Pancreas (tissue), 10 donors: ENCODE measurements at places on chromosomes 13 and 19. TPM values are rescaled to one million over a fixed set of nuclear protein-coding genes. Genes with fewer than 3 reads are reported as not detected.

The ZNF429 gene
- 11.4 TPM for total RNA-seq

The CRX gene
- not detected for total RNA-seq

The KIR3DL1 gene
- not detected for total RNA-seq

The IQCN gene
- 5.6 TPM for total RNA-seq

The OSCAR gene
- 2.6 TPM for total RNA-seq

The SPACA4 gene
- not detected for total RNA-seq

The ATP4A gene
- total RNA-seq: 2.6 TPM

The ZIC2 gene
- total RNA-seq: not detected

The ISOC2 gene
- total RNA-seq: 13.0 TPM

The PSG7 gene
- total RNA-seq: not detected

The SERPINE3 gene
- not detected for total RNA-seq

- H3K36me3 ChIP-seq: peaks cover 3% of the 10 kb centered on the region
- peak; percentile 46 for DNase-seq
- H3K27ac ChIP-seq: no peak overlapping the region
- no peak overlapping the region for H3K4me3 ChIP-seq
- H3K27me3 ChIP-seq: no peaks in the 10 kb centered on the region
- no peaks in the 10 kb centered on the region for H3K4me1 ChIP-seq
Measured at GRCh38 chr13:32246468-32246867, 68.7 kb downstream of the ZAR1L start.

DNA sequence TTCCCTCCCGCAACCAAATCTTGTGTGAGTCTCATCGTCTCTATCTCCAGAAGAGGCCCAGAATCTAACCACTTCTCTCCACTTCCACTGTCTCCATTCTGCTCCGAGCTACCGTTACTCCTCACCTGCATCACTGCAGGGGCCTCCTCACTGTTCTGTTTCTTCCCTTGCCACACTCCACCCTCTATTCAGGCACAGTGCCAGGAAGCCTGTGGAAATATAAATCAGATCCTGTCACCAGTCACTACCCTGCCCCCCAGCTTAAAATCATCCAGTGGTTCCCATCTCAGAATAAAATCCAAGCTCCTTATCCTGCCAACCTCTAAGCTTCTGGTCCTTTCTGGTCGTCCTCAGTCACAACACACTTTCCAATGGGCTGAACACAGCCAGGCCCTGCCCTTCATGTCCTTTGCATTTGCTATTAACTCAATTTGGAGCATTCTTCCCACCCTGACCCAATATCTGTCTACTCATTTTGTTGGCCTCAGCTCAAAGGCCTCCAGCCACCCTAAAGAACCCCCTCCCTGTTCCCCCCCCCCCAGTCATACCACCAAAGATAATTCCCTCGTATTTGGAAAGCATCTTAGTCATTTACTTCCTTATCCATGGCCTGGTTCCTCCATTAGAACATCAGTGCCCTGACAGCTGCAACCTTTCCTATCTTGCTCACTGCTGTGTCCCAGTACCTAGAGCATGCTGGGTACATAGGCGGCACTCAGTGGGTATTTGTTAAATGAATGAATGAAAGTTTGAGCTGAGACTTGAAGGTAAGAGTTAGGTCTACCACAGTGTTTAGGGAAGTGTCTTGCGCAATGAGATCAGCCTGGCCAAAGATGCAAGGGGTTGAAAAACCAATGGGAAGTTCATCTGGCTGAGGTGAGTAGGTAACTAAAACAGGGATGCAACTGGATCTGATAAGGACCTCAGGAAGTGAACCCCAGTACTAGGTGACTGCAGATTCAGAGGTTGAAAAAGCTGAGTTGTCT is 24.4 kb downstream of the ZNF175 start:
- no peak for DNase-seq
- no peaks in the 10 kb centered on the region for H3K27me3 ChIP-seq
- H3K4me3 ChIP-seq: peak overlapping the region; percentile 53
- H3K36me3 ChIP-seq: no peaks in the 10 kb centered on the region
- H3K4me1 ChIP-seq: no peaks in the 10 kb centered on the region

GRCh38 chr13:97223711-97224541 is 1.8 kb downstream of the MBNL2 start:
- peaks cover 31% of the 10 kb centered on the region for H3K4me1 ChIP-seq
- H3K4me3 ChIP-seq: peak overlapping the region; percentile 35
- no peaks in the 10 kb centered on the region for H3K27me3 ChIP-seq

DNA sequence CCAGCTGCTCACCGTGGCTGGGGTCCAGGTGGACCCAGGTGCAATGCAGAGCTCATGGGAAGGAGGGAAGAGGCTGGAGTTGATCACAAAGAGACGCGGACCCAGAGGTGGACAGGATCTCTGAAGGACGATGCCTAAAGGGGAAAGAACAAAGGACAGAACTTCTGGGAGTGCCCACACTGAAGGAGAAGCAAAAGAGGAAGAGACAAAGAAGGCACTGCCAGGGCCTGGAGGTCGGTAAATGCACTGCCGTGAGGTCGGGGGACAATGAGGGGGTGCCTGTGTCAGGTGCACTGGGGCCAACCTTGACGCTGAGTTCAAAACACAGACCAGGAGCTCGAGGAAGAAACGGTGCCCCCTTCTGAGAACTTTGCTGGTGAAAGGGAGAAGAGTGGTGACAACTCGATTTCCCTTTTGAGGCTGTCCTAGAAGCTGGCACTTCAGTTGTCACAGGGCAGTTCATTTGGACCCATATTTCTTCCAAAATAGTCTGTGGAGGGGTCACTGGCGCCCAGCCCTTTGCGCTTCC is 55.6 kb downstream of the GJA3 start:
- no peak overlapping the region for H3K27ac ChIP-seq
- no peak overlapping the region for H3K4me3 ChIP-seq
- H3K36me3 ChIP-seq: no peaks in the 10 kb centered on the region

- no peak overlapping the region for H3K27ac ChIP-seq
- peak; percentile 70 for DNase-seq
- H3K4me3 ChIP-seq: no peak overlapping the region
- H3K4me1 ChIP-seq: no peaks in the 10 kb centered on the region
- H3K36me3 ChIP-seq: no peaks in the 10 kb centered on the region
- H3K27me3 ChIP-seq: no peaks in the 10 kb centered on the region
Measured at GRCh38 chr19:33430674-33431277, 57.3 kb downstream of the CEBPG start.

- H3K36me3 ChIP-seq: no peaks in the 10 kb centered on the region
- DNase-seq: no peak
- no peaks in the 10 kb centered on the region for H3K4me1 ChIP-seq
- H3K27ac ChIP-seq: no peak overlapping the region
Measured at GRCh38 chr13:41916173-41916954, 44.5 kb downstream of the VWA8 start.

DNA sequence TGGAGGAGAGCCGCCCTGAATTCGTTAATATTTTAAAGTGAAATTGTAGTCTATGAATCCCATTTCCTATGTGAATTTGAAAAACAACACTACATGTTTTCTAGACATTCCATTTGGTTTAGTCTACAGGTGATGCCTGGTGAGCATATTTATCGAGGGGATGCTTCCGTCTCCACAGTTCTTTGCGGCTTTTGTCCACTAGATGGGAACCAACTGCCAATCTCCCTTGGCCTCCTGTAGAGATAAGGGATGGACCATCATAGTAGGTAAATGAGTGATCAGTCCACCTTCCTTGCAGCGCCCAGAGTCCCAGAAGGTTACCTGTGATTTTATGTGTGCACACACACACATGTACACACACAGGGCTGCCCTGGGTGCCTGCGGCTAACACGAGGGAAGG is 289.8 kb upstream of the SOX21 start:
- no peaks in the 10 kb centered on the region for H3K36me3 ChIP-seq
- H3K27ac ChIP-seq: no peak overlapping the region
- no peak overlapping the region for H3K4me3 ChIP-seq
- no peak for DNase-seq
- no peaks in the 10 kb centered on the region for H3K4me1 ChIP-seq

- H3K27me3 ChIP-seq: no peaks in the 10 kb centered on the region
- H3K4me1 ChIP-seq: no peaks in the 10 kb centered on the region
- DNase-seq: no peak
- H3K4me3 ChIP-seq: no peak overlapping the region
- no peak overlapping the region for H3K27ac ChIP-seq
Measured at GRCh38 chr13:25085125-25085742, 10.7 kb upstream of the PABPC3 start.

DNA sequence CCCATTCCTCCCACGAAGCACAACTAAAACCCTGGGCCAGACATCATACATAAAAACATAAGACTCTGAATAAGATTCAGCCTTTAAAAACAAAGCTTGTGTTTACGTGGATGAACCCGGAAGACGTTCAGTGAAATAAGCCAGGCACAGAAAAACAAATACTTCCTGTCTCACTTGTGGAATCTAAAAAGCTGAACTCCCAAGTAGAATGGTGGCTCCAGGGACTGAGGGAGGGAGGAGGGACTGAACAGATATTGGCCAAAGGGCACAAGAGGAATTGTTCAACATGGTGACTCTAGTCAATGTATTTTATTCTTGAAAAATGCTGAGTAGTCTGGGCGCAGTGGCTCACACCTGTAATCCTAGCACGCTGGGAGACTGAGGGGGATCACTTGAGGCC is 35.7 kb upstream of the TPM4 start:
- H3K4me1 ChIP-seq: no peaks in the 10 kb centered on the region
- H3K36me3 ChIP-seq: no peaks in the 10 kb centered on the region
- no peak overlapping the region for H3K27ac ChIP-seq
- no peak overlapping the region for H3K4me3 ChIP-seq
- no peak for DNase-seq
- no peaks in the 10 kb centered on the region for H3K27me3 ChIP-seq

GRCh38 chr19:16888629-16889365 is at the start of gene F2RL3:
Gene F2RL3, plus strand, starts transcription at chr19:16888999. Its CDS starts 191 bp downstream, at chr19:16889190.
- no peaks in the 10 kb centered on the region for H3K36me3 ChIP-seq
- no peak within 1 kb of the TSS for H3K27ac ChIP-seq
- no peak within 1 kb of the TSS for H3K4me3 ChIP-seq
- DNase-seq: no peak
- no peaks in the 10 kb centered on the region for H3K27me3 ChIP-seq

GRCh38 chr13:28744091-28744536 is 25.3 kb upstream of the SLC46A3 start:
- H3K4me3 ChIP-seq: no peak overlapping the region
- no peak for DNase-seq
- H3K27me3 ChIP-seq: no peaks in the 10 kb centered on the region
- no peaks in the 10 kb centered on the region for H3K4me1 ChIP-seq
- H3K27ac ChIP-seq: no peak overlapping the region
- no peaks in the 10 kb centered on the region for H3K36me3 ChIP-seq

GRCh38 chr19:10086591-10087192 is 575 bp downstream of the SHFL start:
- DNase-seq: no peak
- no peaks in the 10 kb centered on the region for H3K36me3 ChIP-seq
- H3K4me3 ChIP-seq: peak overlapping the region; percentile 76
- H3K27me3 ChIP-seq: no peaks in the 10 kb centered on the region
- no peaks in the 10 kb centered on the region for H3K4me1 ChIP-seq

GRCh38 chr19:33291623-33292534 is 10.5 kb downstream of the CEBPA start:
- no peak overlapping the region for H3K27ac ChIP-seq
- no peaks in the 10 kb centered on the region for H3K36me3 ChIP-seq
- DNase-seq: no peak

- H3K4me3 ChIP-seq: no peak overlapping the region
- DNase-seq: no peak
- H3K27me3 ChIP-seq: no peaks in the 10 kb centered on the region
Measured at GRCh38 chr13:35345992-35346391, 130.5 kb downstream of the MAB21L1 start.

DNA sequence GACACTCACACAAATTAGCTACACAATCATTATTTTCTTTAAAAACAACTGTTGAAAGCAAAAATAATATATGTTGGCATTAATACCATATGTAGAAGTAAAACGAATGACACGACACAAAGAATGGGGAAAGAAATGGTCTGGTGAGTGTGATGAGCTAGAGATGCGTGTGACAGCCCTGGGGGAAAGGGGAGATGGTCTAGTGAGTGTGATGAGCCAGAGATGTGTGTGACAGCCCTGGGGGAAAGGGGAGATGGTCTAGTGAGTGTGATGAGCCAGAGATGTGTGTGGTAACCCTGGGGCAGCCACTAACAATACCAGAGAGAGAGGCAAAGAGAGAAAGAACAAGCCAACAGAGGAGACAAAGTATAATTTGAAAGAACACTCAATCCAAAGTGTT is 22.3 kb upstream of the LAMP1 start:
- no peak for DNase-seq
- no peaks in the 10 kb centered on the region for H3K36me3 ChIP-seq
- no peak overlapping the region for H3K27ac ChIP-seq
- no peaks in the 10 kb centered on the region for H3K4me1 ChIP-seq
- no peak overlapping the region for H3K4me3 ChIP-seq

DNA sequence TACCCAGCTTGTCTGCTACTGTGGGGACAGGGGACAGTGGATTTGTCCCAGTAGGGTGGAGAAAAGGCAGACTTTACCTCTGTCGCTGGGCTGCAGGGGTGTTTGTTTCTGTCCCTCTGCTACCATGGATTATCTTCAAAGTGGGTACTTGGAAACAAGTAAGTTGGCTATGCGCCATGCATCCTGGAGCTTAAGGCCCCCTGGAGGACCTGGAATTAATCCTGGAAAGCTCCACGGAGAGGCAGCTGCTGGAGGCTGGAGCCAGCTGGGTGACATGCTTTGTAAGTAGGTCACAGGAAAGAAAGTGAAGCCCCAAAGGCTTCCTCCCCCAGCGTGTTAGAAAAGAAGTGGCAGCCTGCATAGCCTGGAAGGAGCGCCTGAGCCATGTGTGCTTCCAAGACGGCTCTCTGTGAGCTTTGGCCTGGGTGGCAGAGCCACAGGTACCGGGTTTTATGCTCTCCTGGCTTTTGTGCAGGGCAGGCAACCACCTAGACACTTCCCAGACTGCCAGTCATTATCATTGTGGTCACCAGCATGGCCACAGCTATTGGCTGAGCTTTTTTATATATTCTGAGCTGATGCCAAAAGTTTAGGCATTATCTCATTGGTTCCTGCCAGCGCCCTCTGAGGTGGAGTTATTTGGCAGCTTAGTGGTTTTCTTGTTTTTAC is 9.5 kb downstream of the B3GLCT start:
- no peak for DNase-seq
- peaks cover 3% of the 10 kb centered on the region for H3K4me1 ChIP-seq
- peak overlapping the region; percentile 22 for H3K27ac ChIP-seq
- H3K36me3 ChIP-seq: no peaks in the 10 kb centered on the region
